Activated naive CD8-positive, alpha-beta T cell treated with anti-CD3 and anti-CD28 coated beads for 36 hours (primary cell): ENCODE measurements at places on chromosomes 3 and 15.

DNA sequence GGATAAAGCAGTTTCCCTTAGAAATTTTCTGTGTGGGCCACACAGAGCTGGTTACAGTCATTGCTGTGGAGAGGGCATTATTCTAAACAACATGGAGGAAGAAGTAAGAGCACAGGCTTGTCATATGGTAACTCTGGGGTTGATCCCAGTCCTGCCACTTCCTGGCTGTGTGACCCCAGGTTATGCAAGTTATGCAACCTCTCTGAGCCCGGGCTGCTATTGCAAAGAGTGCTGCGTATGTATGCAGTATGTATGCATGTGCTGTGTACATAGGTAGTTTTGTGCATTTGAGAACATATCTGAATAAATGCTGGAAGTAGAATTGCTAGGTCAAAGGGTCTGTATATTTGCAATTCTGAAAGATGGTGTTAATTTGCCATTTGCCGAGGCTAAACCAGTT is 9.2 kb downstream of the SPSB4 start:
- DNase-seq, result no peak
- peaks cover 1% of the 10 kb centered on the region for H3K27me3 ChIP-seq
- no peak overlapping the region for H3K27ac ChIP-seq
- H3K4me3 ChIP-seq, result no peak overlapping the region

DNA sequence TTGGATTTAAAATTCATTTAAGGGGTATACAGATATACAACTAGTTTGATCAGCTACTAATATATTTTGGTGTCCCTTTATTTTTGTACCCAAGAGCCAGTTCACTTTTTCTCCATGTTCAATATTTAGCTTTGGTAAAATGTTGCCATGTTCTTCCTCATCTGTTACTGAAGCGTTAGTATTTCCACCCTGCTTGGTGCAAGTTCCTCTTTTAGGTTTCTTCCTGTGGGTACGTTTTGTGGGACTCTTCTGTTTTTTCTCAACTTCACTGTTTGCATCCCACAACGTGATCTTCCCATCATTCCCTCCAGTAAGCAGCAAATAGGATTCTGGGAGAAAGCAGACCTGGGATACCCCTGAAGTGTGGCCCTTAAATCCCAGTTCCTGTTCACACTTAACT is 14.1 kb downstream of the WDR53 start:
- H3K4me3 ChIP-seq, result no peak overlapping the region
- no peaks in the 10 kb centered on the region for H3K27me3 ChIP-seq
- peaks cover 9% of the 10 kb centered on the region for H3K4me1 ChIP-seq
- H3K27ac ChIP-seq, result peak overlapping the region; percentile 9
- no peak for DNase-seq

- no peak overlapping the region for H3K27ac ChIP-seq
- DNase-seq, result no peak
- H3K4me3 ChIP-seq, result no peak overlapping the region
Observed at GRCh38 chr3:129793942-129794310, 99.6 kb downstream of the TMCC1 start.

GRCh38 chr3:23071758-23072157 is 131.4 kb upstream of the UBE2E2 start:
- H3K27me3 ChIP-seq, result peaks cover 6% of the 10 kb centered on the region
- H3K27ac ChIP-seq, result no peak overlapping the region
- no peaks in the 10 kb centered on the region for H3K36me3 ChIP-seq
- H3K4me1 ChIP-seq, result no peaks in the 10 kb centered on the region
- DNase-seq, result no peak

DNA sequence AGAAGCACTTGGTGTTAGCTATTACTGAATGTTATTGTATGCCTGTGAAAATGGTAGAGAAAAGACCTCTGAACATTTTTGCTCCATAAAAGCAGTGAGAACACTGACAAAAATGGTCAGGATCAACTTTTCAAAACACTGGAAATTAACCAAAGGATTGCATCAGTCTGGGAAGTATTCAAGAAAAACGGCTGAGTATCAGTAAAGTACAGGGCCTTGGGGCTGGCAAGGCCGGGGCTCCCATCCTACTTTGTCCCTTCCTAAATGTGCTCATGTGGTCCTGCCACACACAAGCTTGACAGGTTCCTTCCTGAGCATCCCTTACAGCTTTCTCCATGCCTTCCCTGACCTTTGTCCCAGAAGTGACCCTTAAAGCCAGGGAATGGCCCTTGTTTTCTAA is 84.0 kb downstream of the CFAP20DC start:
- H3K4me1 ChIP-seq, result no peaks in the 10 kb centered on the region
- H3K27me3 ChIP-seq, result peaks cover 3% of the 10 kb centered on the region
- DNase-seq, result no peak
- no peak overlapping the region for H3K27ac ChIP-seq
- no peaks in the 10 kb centered on the region for H3K36me3 ChIP-seq
- no peak overlapping the region for H3K4me3 ChIP-seq

DNA sequence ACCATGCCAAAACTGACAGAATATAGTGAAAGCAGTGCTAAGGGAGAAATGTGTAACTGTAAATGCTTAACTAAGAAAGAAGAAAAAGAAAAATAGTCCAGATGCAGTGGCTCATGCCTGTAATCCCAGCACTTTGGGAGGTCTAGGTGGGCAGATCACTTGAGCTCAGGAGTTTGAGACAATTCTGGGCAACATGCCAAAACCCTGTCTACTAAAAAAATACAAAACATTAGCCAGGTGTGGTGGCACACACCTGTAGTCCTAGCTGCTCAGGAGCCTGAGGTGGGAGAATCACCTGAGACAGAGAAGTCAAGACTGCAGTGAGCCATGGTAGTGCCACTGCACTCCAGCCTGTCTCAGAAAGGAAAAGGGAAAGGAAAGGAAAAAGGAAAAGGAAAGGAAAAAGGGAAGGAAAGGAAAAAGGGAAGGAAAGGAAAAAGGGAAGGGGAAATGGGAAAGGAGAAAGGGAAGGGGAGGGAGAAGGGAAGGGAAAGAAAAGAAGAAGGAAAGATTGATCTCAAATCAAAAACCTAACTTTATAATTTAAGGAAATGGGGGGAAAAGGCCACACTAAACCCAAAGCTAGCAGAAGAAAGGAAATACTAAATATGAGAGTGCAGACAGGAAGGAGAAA is 20.3 kb downstream of the C3orf33 start:
- H3K27ac ChIP-seq, result no peak overlapping the region
- H3K27me3 ChIP-seq, result no peaks in the 10 kb centered on the region
- peaks cover 16% of the 10 kb centered on the region for H3K4me1 ChIP-seq
- no peak for DNase-seq
- H3K36me3 ChIP-seq, result peaks cover 43% of the 10 kb centered on the region

DNA sequence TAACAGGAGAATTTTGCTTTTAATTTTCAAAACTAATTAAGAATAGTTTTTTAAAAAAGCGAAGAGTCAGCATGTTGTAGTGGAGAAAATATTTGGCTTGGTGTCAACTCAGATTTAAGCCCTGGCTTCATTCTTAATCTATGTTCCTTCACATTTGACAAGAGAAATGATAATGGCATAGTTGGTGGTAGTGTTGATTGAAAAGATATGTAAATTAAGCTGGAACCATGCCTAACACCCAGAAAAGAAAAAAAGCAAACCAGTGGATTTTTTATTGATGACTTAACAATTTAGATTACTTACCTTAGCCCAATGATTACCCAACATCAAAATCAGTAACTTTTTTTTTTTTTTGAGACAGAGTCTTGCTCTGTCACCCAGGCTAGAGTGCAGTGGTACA is 27.4 kb downstream of the TCAIM start:
- no peak overlapping the region for H3K4me3 ChIP-seq
- H3K27ac ChIP-seq, result no peak overlapping the region
- H3K36me3 ChIP-seq, result peaks cover 6% of the 10 kb centered on the region
- no peak for DNase-seq
- no peaks in the 10 kb centered on the region for H3K4me1 ChIP-seq

DNA sequence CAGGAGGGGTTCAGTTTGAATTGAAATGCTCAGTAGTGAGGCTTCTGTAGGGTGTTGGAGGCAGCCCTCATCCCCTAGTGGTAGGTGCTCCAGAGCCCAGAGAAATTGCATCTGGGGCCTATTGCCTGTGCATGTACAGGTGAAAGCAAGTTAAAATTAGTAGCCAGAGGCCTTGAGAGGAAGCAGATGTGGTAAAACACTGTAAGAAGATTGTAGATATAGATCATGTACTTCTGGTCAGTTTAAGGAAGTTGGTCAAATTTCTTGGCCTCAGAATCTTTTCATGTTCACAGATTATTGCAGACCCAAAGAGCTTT is 34.6 kb downstream of the IGSF10 start:
- H3K4me3 ChIP-seq, result no peak overlapping the region
- no peaks in the 10 kb centered on the region for H3K36me3 ChIP-seq
- no peaks in the 10 kb centered on the region for H3K27me3 ChIP-seq
- no peaks in the 10 kb centered on the region for H3K4me1 ChIP-seq

- H3K27ac ChIP-seq, result peak overlapping the region; percentile 23
- H3K36me3 ChIP-seq, result peaks cover 9% of the 10 kb centered on the region
- H3K27me3 ChIP-seq, result no peaks in the 10 kb centered on the region
- no peak for DNase-seq
- H3K4me1 ChIP-seq, result peaks cover 73% of the 10 kb centered on the region
- H3K4me3 ChIP-seq, result no peak overlapping the region
Observed at GRCh38 chr15:85474700-85475316, 94.4 kb downstream of the AKAP13 start.

DNA sequence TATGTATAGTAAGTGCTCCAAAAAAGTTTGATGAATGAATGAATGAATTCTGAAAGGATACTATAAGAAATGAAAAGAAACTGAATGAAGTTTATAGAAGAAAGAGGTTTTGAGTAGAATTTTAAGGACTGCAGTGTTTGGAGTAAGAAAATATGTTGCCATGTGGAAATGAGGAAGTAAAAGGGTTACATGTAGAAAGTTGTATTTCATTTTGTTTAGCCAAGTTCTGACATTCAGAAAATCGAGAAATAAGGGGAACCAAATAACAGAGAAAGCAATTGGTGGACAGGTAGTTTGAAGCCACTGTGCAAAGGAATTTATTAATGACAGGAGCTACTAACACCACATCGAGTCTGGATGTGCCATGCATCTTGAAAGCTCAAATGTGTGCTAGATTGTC is 200.7 kb downstream of the SATB1 start:
- no peaks in the 10 kb centered on the region for H3K36me3 ChIP-seq
- DNase-seq, result no peak
- no peak overlapping the region for H3K27ac ChIP-seq
- no peak overlapping the region for H3K4me3 ChIP-seq
- H3K27me3 ChIP-seq, result no peaks in the 10 kb centered on the region
- peaks cover 11% of the 10 kb centered on the region for H3K4me1 ChIP-seq

GRCh38 chr3:195394700-195395099 is 48.1 kb downstream of the ACAP2 start:
- H3K4me3 ChIP-seq, result no peak overlapping the region
- peaks cover 10% of the 10 kb centered on the region for H3K36me3 ChIP-seq
- H3K4me1 ChIP-seq, result peaks cover 30% of the 10 kb centered on the region
- no peaks in the 10 kb centered on the region for H3K27me3 ChIP-seq
- no peak overlapping the region for H3K27ac ChIP-seq

DNA sequence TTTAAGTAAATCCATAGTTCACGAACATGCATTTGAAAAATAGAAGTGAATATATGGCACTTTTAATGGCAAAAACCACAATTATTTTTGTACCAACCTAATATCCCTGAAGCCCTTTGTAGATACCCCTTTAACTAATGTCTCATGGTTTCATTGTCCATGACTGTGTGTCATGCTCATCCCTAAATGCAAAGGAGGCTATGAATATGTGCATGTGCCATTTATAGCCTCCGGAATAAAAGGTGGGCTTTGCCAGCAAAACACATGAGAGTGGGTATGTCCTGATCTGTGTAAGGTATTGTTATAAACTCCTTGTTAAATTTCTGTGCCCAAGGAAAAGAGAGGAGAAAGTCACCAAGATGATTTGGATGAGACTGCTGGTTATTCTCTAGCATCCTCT is 20.5 kb upstream of the SOX14 start:
- DNase-seq, result no peak
- H3K27me3 ChIP-seq, result peaks cover 8% of the 10 kb centered on the region
- no peaks in the 10 kb centered on the region for H3K4me1 ChIP-seq
- no peaks in the 10 kb centered on the region for H3K36me3 ChIP-seq

DNA sequence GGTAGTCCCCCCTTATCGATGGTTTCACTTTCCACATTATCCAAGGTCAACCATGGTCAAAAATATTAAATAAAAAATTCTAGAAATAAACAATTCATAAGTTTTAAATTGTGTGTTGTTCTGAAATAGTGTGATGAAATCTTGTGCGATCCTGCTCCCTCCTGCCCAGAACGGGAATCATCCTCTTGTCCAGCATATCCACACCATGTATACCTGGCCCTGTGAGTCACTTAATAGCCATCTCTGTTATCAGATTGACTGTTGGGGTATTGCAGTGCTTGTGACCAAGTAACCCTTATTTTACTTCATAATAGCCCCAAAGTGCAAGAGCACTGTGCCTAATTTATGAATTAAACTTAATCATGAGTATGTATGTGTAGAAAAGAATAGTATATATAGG is 19.1 kb downstream of the FAM81A start:
- peaks cover 4% of the 10 kb centered on the region for H3K36me3 ChIP-seq
- H3K4me1 ChIP-seq, result no peaks in the 10 kb centered on the region
- H3K27me3 ChIP-seq, result peaks cover 4% of the 10 kb centered on the region
- no peak overlapping the region for H3K27ac ChIP-seq
- DNase-seq, result no peak

DNA sequence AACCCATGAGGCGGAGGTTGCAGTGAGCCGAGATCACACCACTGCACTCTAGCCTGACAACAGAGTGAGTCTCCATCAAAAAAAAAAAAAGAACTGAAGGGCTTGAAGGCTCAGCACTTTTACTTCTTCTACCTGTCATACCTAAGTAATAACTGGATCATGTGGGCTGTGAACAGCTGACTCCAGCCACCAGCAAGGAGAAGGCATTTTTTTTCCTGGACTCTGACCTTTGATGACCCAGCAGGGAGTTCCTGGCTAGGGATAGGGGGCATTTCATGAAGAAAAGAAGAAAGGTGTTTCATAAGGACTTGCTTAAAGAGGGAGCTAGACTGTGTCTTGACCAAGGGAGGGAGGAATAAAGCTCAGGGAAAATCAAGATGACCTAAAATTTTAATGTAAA is 266.0 kb downstream of the ZNF621 start:
- H3K27ac ChIP-seq, result no peak overlapping the region
- H3K27me3 ChIP-seq, result peaks cover 16% of the 10 kb centered on the region
- H3K4me3 ChIP-seq, result no peak overlapping the region
- no peak for DNase-seq
- no peaks in the 10 kb centered on the region for H3K4me1 ChIP-seq

GRCh38 chr3:30142946-30143345 is 463.5 kb upstream of the TGFBR2 start:
- DNase-seq, result no peak
- no peaks in the 10 kb centered on the region for H3K4me1 ChIP-seq
- no peak overlapping the region for H3K4me3 ChIP-seq
- no peaks in the 10 kb centered on the region for H3K27me3 ChIP-seq
- H3K27ac ChIP-seq, result no peak overlapping the region

- no peak overlapping the region for H3K27ac ChIP-seq
- no peaks in the 10 kb centered on the region for H3K27me3 ChIP-seq
- H3K36me3 ChIP-seq, result no peaks in the 10 kb centered on the region
- no peaks in the 10 kb centered on the region for H3K4me1 ChIP-seq
Observed at GRCh38 chr15:52206446-52206845, 15.3 kb upstream of the GNB5 start.

GRCh38 chr3:120450600-120451271 is at the start of gene FSTL1:
TSS of gene FSTL1 (minus strand) at chr3:120450992. CDS start at chr3:120450746, 246 bp downstream.
- peaks cover 47% of the 10 kb centered on the region for H3K27me3 ChIP-seq
- peak within 1 kb of the TSS; percentile 78 for H3K4me3 ChIP-seq
- peaks cover 8% of the 10 kb centered on the region for H3K4me1 ChIP-seq
- no peaks in the 10 kb centered on the region for H3K36me3 ChIP-seq
- DNase-seq, result peak; percentile 21
- H3K27ac ChIP-seq, result no peak within 1 kb of the TSS
